Karpas-422 (cell line): ENCODE measurements at places on chromosomes 2 and 18. TPM values are rescaled to one million over a fixed set of nuclear protein-coding genes. Genes with fewer than 3 reads are reported as not detected.
A peak's percentile ranks its signal among the peaks of the same experiment; 100 is the strongest.

SNED1 gene
- 1.9 and 25.3 TPM in 2 replicates for total RNA-seq

DNA sequence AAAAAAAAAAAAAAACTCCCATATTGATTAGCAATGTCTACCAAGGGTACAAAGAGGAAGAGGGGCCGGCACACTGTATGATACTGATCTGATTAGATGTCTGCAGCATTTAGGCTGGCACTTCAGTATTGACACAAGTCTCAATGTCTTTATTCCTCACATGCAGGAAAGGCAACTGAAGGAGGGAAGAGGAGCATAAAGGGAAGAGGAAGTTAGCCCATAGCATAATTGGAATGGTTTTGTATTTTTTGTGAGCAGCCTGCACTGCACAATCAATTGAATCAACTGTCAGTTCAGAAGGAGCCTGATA lies 79.0 kb downstream of the DNER start:
- DNase-seq = no peak

DNA sequence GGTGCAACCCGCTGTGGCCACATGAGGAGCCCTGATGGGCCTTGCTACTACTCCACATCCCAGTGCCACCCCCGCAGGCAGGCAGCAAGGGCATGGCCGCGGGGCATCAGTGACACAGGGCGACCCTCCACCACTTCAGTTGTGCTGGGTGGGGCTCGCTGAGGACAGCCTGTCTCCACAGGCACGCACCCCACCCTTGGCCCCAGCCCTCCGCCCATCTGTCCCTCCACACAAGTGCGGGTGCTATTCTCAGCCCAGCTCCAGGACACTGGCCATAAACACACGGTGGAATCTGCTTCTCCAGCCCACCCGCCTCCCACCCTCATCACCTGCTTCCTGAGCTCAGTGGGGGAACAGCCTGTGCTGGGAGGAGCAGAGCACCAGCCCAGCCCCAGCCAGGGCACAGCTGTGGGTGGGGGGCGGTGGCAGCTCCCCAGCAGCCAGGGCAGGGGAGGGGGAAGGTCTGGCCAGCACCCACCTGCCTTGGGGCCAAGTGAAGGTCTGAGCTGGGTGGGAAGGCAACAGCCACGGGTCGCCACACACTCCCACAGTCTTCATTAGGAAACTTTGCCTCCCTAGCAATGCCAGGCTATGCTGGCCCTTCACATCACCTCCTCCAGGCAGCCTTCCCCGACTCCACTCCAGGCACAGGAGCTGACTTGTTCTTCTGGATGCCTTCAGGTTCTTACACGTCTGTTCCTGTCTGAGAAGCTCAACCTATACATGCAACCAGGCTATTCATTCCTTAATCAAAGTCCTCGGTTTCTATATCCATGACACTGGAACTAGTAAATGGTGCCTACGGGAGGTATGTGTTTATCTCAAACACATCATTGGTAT lies 16.5 kb downstream of the BIN1 start:
- no peak for DNase-seq

- no peak for DNase-seq
Measured at GRCh38 chr2:182924306-182924705, 57.9 kb upstream of the FRZB start.

DNA sequence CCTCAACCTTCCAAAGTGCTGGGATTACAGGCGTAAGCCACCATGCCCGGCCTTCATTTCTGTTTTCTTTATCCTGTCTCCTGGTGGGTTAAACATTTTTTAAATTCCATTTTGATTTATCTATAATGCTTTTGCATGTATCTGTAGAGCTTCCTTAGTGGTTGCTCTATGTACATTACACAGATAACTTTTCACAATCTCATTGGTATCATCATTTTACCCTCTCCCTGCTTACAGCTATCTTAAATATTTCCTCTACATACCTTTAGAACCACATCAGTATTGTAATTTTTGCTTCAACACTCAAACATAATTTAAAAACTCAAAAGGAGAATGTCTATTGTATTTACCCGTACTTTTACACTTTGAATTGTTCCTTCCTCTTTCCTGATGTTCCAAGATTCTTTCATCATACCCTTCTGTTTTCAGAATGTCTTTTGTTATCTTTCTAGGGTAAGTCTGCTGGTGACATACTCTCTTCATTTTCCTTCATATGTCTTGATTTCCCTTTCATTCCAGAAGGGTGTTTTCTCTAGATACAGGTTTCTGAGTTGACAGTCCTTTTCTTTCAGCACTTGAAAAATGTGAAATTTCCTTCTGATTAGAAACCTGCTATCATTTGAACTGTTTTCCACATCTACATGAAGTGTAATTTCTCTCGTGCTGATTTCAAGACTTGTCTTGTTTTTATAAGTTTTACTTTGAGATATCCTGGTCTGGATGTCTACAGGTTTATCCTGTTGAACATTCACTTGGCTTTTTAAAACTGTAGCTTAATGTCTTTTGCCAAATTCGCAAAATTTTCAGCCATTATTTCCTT lies 21.9 kb downstream of the PPP3R1 start:
- DNase-seq = no peak

GAL3ST2 gene
- total RNA-seq = not detected in 2 replicates

NEB gene
- total RNA-seq = 0.83 and 1.4 TPM in 2 replicates

M1AP gene
- total RNA-seq = 0.11 TPM in 1 of 2 replicates, not detected in the other

GRCh38 chr2:138274421-138275291 lies 226.9 kb upstream of the SPOPL start:
- DNase-seq = no peak

GRCh38 chr2:37917281-37918228 lies 7.5 kb upstream of the RMDN2 start:
- no peak for DNase-seq

DNA sequence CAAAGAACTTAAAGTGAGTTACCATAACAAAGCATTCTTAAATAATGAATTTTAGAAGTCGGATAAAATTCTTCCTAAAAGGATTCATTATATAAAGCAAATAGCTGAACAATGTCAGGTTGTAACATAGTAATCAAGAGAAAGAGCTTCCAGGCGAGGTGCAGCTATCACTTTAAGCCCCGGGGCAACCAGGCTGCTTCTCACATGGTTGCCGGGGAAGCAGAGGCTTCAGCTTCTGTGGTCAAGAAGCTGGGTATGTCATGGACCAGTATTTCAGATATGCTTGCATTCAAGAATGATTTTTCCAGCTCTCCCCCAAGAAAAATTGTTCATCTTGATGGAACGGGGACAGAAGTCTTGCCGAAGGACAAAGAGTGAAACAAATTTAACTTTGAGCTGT lies 23.6 kb upstream of the KYNU start:
- DNase-seq = no peak

COMMD1 gene
- total RNA-seq = 33.3 and 39.4 TPM in 2 replicates

KLHL29 gene
- total RNA-seq = 3.2 and 3.8 TPM in 2 replicates

DNA sequence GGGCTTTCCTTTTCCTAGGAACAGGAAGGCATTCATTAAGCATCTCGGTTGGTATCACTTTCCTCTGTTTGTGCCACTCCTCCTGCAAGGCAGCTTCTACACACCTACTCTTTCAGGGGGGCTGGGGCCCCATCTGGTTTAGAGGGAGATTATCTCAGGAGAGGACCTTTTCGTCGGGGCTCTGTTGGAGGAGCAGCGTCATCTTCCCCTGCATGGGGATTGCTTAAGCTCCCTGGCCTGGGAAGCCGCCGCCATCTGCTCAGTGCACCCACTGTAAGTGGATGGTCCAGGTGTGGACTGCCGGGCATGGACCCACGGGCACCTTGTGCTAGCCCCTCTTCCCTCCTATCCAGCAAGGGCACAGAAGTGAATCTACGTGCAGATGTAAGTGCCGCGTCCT lies 355.3 kb upstream of the SMIM21 start:
- DNase-seq = no peak

- DNase-seq = no peak
Measured at GRCh38 chr2:69033461-69034095, 20.6 kb downstream of the ANTXR1 start.

DNA sequence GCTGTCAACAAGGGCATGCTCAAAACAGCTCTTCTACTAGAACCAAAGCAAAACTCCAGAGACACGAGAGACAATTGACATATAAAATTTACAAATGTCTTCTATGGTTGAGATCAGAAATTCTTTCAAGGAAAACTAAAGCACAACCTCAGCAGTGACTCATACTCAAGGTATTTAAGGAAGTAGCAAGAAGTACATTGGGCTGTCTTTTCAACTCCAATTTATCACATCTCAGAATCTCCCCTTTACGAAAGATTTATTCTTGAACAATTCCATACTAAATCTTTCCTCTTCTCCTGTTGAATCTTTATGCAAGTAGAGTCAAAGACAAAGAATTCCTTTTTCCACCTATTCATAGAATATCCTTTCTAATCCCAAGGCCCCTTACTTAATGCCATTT lies 324.0 kb downstream of the IRS1 start:
- no peak for DNase-seq

GRCh38 chr2:51650769-51651168 lies 618.8 kb upstream of the NRXN1 start:
- DNase-seq = no peak

DNA sequence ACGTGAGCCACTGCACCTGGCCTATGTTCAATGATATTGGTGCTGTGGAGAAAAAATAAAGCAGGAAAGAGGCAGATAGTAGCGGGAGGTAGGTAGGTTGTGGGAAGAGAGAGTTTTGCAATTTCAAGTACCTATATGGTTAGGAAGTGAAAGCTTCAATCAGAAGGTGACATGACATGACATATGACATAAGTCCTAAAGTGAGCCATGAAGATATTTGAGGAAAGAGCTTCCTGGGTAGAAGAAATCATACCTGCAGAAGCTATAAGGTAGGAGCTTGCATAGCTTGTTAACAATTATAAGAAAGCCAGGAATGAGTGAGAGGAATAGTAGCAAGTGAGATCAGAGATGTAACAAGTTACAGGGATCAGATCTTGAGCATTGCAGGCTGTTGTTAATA lies 4.2 kb downstream of the KIAA1328 start:
- peak; percentile 40 for DNase-seq

SERPINB12 gene
- total RNA-seq = not detected in 2 replicates

- no peak for DNase-seq
Measured at GRCh38 chr2:1528273-1529064, 115.2 kb downstream of the TPO start.

GRCh38 chr2:121173806-121174205 lies 111.2 kb downstream of the TFCP2L1 start:
- no peak for DNase-seq

GRCh38 chr2:73897934-73898333 lies 5.1 kb downstream of the ACTG2 start:
- DNase-seq = no peak

- DNase-seq = no peak
Measured at GRCh38 chr2:109270505-109271312, 141.7 kb downstream of the SH3RF3 start.

DNA sequence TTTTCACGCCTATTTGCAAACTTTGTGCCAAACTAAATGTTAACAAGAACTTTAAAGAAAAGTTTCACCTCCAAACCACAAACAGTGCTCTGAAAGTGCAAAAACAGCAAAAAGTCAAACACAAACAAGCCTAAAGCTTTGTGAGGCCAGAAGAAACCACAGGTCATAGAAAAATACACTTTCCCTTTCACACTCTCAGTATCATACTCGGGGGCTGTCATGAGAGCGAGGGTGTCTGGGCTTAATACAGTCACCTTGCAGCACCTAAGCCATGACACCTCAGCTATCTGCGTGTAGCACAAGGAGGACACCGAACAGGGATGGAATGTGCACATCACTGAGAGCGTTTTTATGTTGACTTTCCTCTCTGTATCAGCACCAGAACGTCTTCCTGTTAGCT lies 26.6 kb upstream of the SEH1L start:
- DNase-seq = no peak

- DNase-seq = no peak
Measured at GRCh38 chr2:223909001-223909741, 36.0 kb downstream of the WDFY1 start.

DNA sequence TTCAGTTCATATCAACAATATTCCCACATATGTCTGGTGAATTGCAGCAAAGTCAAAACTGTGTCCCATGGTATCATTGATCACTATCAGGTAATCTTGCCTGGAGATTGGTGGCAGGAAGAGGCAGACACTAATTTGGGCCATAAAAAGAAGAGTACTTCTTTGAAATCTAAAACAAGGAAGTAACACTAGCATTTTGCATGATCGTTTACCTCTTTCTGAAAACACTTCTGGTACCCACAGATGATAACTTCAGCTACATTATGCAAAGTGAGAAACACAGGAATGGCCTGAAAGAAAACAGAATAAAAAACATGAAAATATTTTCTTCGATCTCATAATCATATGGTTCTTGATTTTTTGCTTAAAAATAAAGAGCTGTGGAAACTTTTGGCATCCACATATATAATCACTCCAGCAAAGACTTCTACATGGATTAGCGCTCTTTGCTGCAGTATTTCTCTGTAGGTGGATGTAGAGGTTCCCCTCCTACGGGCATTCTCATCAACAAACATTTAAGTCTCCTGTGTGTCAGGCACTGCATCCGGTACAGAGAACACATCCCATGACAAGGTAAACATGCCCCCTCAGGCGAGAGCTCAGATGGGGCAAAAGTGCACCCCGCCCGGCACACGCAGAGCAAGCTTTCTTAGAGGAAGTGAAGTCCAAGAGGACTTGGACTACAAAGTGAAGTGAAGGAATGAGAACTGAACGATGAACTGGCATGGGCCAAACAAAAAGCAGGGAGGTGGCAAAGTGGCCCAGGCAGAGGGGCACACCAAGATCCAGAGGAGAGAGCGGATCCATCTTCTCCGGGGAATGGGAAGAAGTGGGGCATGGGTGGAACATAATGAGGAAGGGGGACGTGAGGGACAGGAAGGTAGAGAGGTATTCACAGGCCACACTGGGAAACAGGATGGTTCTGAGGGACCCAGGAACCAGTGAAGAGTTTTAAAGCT lies 68.0 kb upstream of the RIOK3 start:
- no peak for DNase-seq

DNA sequence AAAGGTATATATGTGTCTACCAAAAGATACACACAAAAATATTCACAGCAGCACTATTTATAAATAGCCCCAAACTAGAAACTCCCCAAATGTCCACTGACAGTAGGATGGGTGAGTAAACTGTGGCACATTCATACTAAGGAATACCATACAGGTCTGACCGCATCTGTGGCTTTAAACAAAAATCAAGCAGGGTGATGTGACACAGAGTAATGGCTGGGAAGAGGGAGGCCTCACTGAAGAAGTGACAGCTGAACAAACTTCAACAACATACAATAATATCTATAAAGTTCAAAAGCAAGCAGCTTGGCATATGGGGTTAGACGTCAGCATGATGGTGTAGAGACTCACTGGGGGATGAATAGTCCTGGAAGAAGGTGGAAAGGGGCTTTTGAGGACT lies 115.1 kb upstream of the PPP1CB start:
- DNase-seq = no peak

ERBB4 gene
- total RNA-seq = not detected in 2 replicates

ANKRD30B gene
- total RNA-seq = not detected in 2 replicates
